ENCODE measurements at places on chromosomes 6 and 20.
A peak's percentile ranks its signal among the peaks of the same experiment; 100 is the strongest.

GRCh38 chr6:5989141-5989723 lies 17.5 kb downstream of the NRN1 start:
- H3K27me3 ChIP-seq: peaks cover 48% of the 10 kb centered on the region
- H3K27ac ChIP-seq: no peak overlapping the region
- H3K36me3 ChIP-seq: peaks cover 4% of the 10 kb centered on the region

GRCh38 chr20:63694584-63695423 lies 1.6 kb upstream of the TNFRSF6B start:
- H3K4me3 ChIP-seq: no peak overlapping the region
- peaks cover 9% of the 10 kb centered on the region for H3K36me3 ChIP-seq
- H3K27me3 ChIP-seq: peaks cover 2% of the 10 kb centered on the region

- H3K27me3 ChIP-seq: no peaks in the 10 kb centered on the region
- no peak for DNase-seq
- peak overlapping the region; percentile 99 for H3K4me3 ChIP-seq
- peaks cover 74% of the 10 kb centered on the region for H3K4me1 ChIP-seq
- peaks cover 54% of the 10 kb centered on the region for H3K36me3 ChIP-seq
- peak overlapping the region; percentile 53 for H3K27ac ChIP-seq
Observed at GRCh38 chr6:41937472-41937860, 4.1 kb downstream of the CCND3 start.

DNA sequence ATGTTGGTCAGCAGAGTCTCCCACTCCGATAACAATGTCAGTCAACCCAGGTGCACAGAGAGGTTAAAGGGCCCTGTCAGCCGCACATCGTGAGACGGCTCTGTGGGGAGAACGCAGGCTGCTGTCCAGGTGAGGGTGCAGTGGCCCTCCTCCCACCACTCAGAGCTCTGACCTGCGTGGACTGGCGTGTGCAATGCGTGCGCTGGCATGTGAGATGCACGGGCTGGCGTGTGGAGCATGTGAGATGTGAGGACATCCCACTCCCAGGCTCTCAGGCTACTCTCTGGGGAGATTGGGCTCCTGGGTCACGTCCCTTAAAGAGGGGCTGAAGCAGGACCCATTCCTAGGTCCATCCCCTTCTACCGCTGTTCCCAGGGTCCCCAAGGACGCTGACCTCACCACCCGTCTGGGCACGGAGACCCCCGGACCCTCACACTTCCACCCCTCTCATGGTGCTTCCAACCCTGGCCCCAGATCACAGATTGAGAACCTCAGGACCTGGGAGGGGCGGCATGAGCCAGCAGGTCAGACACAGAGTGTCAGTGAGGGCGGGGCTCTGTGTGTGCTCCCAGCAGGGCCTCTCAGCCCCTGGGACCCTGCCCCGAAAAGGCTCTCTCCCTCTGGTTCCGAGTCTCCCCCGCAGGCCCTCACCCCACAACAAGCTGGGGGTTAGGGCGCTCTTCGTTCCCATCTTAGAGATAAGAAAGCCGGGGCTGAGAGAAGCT lies 8.6 kb upstream of the FRMD1 start:
- H3K4me1 ChIP-seq: no peaks in the 10 kb centered on the region
- no peak overlapping the region for H3K4me3 ChIP-seq
- DNase-seq: no peak
- no peaks in the 10 kb centered on the region for H3K27me3 ChIP-seq
- no peak overlapping the region for H3K27ac ChIP-seq
- H3K36me3 ChIP-seq: no peaks in the 10 kb centered on the region

GRCh38 chr6:34247481-34248197 lies 1.2 kb downstream of the SMIM29 start:
- H3K36me3 ChIP-seq: peaks cover 24% of the 10 kb centered on the region
- H3K4me3 ChIP-seq: peak overlapping the region; percentile 87
- peaks cover 53% of the 10 kb centered on the region for H3K4me1 ChIP-seq
- DNase-seq: no peak
- H3K27me3 ChIP-seq: peaks cover 1% of the 10 kb centered on the region

DNA sequence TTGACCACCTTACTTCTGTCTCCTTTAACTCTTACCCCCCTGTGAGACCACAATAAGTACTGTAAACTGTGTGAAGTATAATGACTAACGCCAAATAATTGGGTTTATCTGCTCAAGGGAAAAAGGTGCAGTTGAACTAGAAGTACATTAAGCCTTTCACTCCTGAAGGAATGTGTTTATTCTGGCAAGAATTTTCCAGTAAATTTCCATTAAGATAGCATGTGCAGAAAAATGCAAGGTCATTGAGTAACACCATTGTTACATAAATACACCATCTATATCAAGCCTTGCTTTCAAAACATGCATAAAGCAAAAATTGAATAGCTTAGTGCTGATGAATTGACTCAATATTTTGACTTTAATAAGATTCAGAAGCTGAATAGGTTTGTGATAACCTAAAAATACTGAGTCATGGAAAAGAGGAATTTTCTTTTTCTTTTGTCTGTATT lies 65.4 kb downstream of the ARHGAP18 start:
- no peak overlapping the region for H3K4me3 ChIP-seq
- peaks cover 8% of the 10 kb centered on the region for H3K27me3 ChIP-seq
- no peak overlapping the region for H3K27ac ChIP-seq
- no peak for DNase-seq

DNA sequence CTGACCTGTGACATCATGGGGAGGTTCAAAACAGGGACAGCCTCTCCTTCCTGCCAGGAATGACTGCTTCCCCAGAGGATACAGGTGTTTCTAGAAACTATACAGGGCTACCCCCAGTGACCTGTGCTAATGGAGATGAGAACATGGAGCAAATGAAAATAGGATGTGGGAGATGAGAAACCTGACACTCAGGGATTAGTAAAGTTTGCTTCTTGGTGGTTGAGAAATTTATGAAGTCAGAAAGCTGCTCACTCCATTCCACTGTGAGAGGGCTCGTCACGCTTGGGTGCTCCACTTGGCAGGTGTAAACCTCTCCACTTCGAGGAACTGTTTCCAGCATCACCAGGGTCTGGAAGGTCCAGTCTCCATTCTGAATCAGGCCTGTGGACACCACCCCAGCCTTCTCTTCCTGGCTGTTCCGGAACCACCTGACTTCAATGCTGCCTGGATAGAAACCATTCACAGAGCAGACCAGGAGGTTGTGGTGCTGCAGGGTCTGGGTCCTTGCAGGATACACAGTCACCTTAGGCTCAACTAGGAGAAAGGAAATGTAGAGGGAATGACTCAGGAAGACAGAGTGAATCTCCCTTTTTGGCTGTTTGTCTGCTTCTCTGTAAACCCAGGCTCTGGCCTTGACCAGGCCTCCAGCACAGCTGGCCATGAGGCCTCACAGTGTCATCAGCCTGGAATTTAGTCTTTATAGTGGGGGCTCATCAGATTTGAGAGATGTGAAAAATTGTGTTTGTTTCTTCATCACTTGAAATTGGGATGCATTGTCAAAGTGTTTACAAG lies 10.8 kb downstream of the HLA-DRB5 start:
- H3K27ac ChIP-seq: no peak overlapping the region
- H3K27me3 ChIP-seq: peaks cover 12% of the 10 kb centered on the region
- H3K4me1 ChIP-seq: no peaks in the 10 kb centered on the region
- no peak for DNase-seq
- H3K36me3 ChIP-seq: no peaks in the 10 kb centered on the region
- H3K4me3 ChIP-seq: no peak overlapping the region

Measured in activated T-helper 1 cell treated with anti-CD3 and anti-CD28 coated beads, Interleukin-12 subunit alpha, Interleukin-12 subunit beta, Interleukin-2, Interleukin-4 antibody, amounts not matched to agents 30 ng/mL and 10 ng/mL and 1 ng/mL, durations not matched to agents 14 hours and 24 hours and 36 hours (primary cell).